ENCODE measurements at places on chromosomes 7 and 10.

GRCh38 chr7:46945328-46945727 is 636.6 kb downstream of the TNS3 start:
- no peak for DNase-seq

- no peak for DNase-seq
Measured at GRCh38 chr7:28891192-28891875, 66.8 kb downstream of the TRIL start.

- DNase-seq: peak; percentile 60
Measured at GRCh38 chr10:131891196-131891928, 9.4 kb upstream of the PPP2R2D start.

DNA sequence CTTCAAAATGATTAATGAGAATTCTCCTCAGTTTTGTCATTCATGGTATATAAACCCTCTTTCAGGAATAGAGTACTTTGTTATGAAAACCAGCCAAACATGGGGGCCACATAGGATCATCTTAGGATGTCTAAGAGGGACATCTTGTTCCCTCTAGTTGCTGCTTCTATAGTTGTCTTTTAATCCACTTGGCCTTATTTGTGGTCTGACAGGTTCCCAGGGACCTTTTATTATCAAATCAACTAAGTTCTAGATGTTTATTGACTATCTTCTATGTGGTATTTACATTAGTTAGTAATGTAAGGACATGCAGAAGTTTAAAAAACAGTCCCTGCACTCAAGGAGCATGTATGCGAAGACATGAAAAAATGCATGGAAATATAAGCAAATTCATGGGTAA is 1.6 kb upstream of the ZC3HAV1 start:
- DNase-seq: no peak

GRCh38 chr10:27450225-27450624 is 53.9 kb upstream of the RAB18 start:
- DNase-seq: no peak

- no peak for DNase-seq
Measured at GRCh38 chr7:30268586-30268985, 15.8 kb upstream of the ZNRF2 start.

DNA sequence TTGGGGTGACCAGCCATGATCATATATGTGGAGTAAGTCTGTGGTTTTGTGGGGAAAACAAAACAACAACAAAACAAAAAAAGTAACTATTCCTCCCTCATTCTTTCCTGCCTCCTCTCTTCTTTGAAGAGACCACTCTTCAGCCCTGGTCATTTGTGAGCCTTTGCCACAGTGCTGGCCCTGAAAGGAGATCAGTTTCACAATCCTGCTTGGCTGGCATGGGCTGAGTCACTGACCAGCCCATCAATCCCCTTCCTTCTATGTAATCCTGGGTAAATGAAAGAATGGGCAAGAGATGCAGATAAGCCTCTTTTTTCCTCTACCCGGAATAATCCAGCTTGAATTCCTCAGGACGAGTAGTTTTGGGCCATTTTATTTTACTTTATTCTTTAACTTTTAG is 13.6 kb downstream of the CSTF2T start:
- DNase-seq: no peak

GRCh38 chr7:11579141-11579540 is 252.9 kb downstream of the THSD7A start:
- no peak for DNase-seq
